ENCODE measurements at places on chromosomes 3 and 15.

DNA sequence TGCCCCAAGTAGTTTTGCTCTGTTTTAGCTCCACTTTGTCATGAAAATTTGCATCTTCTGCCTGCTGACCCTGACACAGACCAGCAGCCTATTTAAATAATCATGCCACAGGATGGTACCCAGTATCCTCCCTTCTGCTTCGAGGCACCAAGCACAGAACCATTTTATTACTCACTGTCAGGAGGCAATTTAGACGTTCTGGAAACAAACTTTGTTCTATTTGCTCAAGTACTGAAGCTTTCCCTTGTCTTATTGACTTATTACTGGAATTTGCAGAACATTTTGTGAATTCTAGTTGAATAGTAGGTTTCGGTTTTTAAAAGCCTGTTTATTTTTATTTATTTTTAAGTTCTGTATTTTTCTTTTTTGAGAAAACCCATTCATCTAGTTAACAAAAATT is 279.6 kb upstream of the GADL1 start:
- no peak for DNase-seq

GRCh38 chr3:14431452-14431916 is 29.1 kb downstream of the SLC6A6 start:
- no peak for DNase-seq

- no peak for DNase-seq
Measured at GRCh38 chr3:69343875-69344274, 42.0 kb downstream of the FRMD4B start.

- DNase-seq: no peak
Measured at GRCh38 chr3:178295292-178295912, 240.8 kb upstream of the KCNMB2 start.

GRCh38 chr3:65741540-65741939 is 297.2 kb downstream of the MAGI1 start:
- no peak for DNase-seq

DNA sequence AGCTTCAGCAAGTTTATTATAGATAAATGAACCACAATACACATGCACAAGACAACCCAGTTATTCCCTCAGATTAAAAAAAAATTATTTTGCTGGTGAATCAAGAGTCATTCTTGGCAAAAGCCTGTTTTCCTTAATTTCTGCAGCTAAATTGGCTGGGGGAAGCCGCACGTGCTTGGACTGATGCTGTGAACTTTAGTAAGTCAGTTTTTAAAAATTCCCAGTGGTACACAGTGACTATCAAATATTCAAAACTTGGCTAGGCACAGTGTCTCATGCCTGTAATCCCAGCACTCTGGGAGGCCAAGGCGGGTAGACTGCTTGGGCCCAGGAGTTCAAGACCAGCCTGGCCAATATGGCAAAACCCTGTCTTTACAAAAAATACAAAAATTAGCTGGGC is 23.9 kb downstream of the EHD4 start:
- no peak for DNase-seq

GRCh38 chr3:143070977-143071551 is 48.5 kb upstream of the CHST2 start:
- DNase-seq: no peak

DNA sequence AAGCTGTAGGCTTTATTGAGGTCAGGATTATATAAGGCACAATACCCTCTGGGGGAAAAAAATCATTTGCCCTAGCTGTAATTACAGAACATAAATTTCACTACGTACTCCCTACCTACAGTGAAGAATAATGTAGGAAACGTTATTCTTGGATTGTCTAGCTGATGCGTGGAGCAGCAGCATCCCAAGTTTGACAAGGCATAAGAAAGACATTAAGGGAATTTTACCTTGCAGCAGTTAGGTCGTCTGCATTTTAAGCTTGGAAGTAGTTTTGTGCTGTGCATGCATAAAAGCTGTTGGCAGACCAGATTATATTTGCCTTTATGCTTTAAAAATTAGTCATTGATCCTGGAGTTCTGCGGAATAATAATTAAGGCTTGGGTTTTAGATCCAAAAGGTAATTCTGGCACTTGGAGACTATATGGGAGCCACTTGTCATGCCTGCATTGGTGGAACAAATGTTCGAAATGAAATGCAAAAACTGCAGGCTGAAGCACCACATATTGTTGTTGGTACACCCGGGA is 2.2 kb downstream of the EIF4A2 start:
- DNase-seq: no peak

- no peak for DNase-seq
Measured at GRCh38 chr3:171267104-171267503, 193.1 kb downstream of the TNIK start.

- no peak for DNase-seq
Measured at GRCh38 chr3:186800285-186800684, 6.0 kb downstream of the RFC4 start.

DNA sequence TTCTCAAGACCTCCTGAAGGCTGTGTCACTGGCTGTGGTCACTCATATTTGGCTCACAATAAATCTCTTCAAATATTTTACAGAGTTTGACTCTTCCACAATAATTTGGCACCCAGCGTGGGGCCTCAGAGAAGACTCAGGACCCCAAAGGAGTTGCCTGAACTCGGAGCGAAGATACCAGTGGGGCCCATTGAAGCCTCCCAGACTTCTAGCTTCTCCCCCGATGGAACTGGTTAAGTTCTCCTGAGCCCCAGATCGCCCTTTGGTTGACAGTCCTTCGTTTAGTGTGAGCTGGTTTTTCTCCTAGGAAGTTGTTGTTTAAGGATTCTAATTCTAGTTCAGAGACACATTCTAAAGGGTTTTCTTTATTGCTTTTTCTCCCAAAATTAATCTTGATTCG is 1.4 kb upstream of the SLC41A3 start:
- DNase-seq: no peak

DNA sequence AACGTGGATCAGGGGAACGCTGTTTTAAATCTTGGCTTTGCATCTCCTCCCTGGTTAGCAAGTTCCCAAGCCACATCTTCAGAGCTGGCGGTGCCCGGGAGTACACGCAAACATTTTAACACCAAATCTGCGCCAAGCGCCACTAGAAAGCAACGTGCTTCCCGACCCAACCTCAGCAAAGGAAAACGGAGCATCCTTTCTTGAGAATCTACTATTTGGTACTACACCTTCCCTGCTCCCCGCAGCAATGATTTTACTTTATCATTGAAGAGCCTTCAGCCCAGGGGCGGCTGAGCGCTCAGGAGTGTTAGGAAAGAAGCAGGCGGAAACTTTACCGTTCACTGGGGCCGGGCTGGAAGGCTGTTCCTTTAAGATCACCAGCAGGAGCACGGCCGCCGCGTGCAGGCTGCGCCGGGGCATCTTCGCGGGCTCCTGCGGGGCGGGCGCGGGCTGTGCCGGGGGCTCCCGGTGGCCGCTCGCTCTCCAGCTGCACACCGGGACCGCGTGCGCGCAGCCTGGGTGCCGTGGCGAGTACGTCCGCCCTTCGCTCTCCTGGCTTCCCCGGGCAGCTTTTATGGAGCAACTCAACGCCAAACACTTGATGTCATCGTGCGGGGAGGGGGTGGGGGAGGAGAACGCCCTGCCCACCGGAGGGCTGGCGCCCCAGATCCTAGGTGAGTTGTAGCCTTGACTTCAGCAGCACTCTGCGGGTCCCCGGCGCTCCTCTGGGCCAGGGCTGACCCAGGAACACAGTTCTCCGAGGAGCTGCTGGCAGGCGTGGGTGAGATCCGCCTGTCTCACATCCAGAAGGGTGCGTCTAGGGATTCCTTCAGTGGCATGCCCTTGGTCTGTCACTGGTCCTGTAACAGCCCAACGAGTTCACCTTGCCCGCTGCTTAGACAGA is at the start of gene CA12:
CA12 (minus strand) TSS at position 546 of the 904 bp plus-strand sequence; CDS start at position 420, 126 bp downstream.
- peak; percentile 20 for DNase-seq

GRCh38 chr3:79367803-79368202 is 400.0 kb downstream of the ROBO1 start:
- DNase-seq: peak; percentile 20

DNA sequence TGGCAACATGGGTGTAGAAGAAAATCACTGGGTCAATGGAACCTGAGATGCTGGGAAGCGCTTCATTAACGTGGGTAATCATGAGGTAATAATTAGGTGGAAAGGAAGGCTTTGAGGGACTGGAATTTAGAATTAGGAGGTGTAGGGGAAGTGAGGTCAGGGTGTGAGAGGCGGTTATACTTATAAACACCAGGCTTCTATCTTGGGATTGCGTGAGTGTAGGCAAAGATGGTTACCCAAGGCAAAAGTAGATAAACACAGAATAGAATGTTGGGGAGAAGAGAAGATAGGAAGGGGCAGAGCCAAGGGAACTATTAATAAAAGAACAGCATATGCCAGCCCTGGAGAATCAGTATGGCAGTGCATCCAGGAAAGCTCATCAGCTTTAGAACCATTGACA is 3.3 kb upstream of the AQP9 start:
- no peak for DNase-seq

- no peak for DNase-seq
Measured at GRCh38 chr3:55190331-55190730, 262.5 kb upstream of the LRTM1 start.

DNA sequence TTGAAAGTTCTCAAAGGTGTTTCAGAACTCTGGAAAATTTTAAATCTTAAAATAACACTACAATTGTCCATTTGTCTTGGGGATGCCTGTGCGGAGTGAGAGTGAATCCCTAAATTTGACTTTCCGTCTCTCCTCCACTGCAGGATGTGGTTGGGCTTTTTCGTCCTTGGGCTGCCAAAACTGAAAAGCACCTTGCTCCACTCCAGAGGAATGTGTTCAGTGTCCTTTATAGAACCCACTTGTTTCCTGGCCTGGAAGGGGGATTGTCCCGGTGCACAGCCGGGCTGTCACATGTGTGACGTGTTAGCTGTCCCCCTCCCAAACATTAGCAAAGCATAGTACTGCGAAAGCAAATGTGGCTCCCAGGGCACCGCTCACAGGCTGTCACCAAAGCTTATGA is 69.6 kb upstream of the ATP10A start:
- no peak for DNase-seq

DNA sequence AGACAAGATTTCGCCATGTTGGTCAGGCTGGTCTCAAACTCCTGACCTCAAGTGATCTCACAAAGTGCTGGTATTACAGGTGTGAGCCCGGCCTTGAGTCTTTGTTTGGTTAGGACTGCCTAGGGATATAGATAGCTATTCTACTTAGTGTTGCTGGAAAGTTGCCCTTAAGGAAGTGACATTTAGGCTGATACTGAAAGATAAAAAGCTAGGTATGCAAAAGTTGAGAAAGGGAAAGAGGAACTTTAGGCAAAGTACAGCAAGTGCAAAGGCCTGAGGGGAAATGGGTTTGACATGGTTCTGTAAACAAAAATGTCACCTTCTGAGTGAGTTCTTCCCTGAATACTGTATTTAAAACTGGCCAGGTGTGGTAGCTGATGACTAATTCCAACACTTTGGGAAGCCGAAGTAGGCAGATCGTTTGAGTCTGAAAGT is 111.5 kb downstream of the ZNF609 start:
- DNase-seq: no peak

GRCh38 chr3:41330465-41330864 is 131.2 kb downstream of the CTNNB1 start:
- DNase-seq: peak; percentile 87

- DNase-seq: peak; percentile 67
Measured at GRCh38 chr15:47812470-47812999, 95.2 kb downstream of the SEMA6D start.

- no peak for DNase-seq
Measured at GRCh38 chr15:46548989-46549388, 914.2 kb downstream of the SQOR start.

DNA sequence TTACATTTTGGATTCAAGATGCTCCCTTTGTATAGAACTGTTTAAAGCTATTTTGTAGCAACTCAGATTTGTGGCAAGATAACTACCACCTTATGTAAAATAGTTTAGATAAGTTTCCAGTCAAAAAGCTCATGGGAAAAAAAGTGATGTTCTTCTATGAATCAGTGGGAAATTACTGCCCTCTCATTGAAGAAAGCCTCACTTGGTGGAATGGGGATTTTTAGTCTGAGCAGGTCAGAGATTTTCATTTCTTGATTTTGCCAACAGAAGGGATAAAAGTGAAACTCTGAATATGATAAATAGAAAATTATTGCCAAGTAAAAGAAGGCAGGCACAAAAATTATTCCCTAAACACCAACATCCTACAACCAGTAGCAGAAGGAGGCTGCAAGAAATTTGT is 25.8 kb upstream of the CSTA start:
- DNase-seq: no peak

DNA sequence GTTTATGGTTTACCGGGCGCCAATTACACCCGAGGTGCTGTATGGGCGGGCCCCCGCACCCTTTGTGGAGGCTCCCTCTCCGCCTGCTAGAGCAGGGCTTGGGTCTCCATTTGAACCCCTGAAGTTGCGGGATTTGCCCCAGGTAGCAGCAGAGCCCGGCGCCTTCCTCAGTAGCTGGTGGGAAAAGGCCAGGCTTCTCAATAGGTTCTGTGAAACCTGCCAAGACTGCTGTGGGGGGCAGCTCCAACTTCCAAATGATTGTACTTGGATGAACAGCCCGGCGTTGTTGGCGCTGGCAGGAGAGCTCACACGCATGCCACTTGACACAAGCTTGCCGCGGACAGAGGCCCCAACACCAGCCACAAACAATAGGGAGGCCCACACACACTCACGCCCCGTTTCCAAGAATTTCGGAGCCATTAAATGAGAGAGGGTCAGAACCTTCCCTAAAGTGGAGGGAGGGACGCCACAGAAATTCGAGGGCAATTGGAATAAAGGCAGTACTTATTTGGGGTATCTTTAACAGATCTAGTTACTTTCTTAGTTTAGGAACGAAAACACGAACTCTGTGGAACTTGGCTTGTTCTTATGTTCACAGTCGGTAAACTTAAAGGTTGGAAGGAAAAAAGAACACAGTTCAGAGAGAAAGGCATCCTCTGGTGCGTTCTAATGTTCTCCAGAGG is 1.4 kb downstream of the EPHB3 start:
- DNase-seq: no peak

GRCh38 chr3:170506556-170506955 is 79.3 kb downstream of the SLC7A14 start:
- peak; percentile 53 for DNase-seq

DNA sequence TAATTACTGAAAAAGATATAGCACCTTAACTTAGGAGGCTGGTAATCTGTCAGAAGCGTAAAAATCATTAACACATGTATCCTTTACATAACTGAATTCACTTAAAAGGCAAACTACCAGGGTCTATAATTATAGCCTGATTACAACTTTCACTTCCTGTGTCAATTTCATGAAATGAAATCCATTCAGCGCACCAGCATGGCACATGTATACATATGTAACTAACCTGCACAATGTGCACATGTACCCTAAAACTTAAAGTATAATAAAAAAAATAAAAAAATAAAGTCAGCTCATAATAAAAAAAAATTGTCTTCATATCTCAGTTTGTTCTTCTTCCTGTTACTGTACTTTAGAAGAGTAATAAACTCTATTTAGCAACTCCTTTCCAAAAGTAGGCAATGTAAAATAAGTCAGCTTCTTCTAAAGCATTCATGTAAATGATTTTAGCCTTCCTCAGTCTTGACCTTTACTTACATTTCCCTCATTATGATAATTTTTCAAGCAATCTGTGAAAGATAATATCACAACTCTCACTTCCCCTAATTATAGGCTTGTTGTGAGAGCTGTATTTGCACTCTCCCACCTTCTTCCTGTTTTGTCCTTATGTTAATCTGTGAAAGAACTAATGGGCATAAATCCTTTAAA is 50.1 kb downstream of the KBTBD8 start:
- DNase-seq: no peak

- DNase-seq: no peak
Measured at GRCh38 chr3:106068795-106069194, 200.0 kb upstream of the CBLB start.

GRCh38 chr3:154786724-154787123 is 293.4 kb upstream of the MME start:
- no peak for DNase-seq

Measured in RCC 7860 (cell line).